ENCODE measurements at places on chromosomes 4 and X.

- DNase-seq, result no peak
Observed at GRCh38 chr4:3645711-3646679, 113.8 kb upstream of the LRPAP1 start.

DNA sequence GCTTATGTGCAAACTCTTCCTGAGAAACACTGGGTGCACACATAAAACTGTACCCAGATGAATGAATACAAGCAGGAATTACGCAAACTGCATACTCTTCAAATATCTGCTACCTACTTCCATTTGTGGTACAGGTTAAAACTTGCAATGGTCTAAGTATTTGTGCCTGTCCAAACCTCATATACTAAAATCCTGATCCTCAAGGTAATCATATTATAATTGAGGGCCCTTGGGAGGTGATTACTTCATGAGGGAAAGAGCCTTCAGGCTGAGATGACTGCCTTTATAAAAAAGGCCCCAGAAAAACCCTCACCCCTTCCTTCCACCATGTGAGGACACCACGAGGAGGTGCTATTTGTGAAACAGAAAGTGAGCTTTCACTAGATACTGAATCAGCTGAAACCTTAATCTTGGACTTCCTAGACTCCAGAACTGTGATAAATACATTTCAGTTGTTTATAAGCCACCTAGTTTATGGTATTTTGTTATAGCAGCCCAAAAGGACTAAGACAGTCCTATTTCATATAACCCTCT, 1977.2 kb downstream of the PCDH7 start:
- no peak for DNase-seq

DNA sequence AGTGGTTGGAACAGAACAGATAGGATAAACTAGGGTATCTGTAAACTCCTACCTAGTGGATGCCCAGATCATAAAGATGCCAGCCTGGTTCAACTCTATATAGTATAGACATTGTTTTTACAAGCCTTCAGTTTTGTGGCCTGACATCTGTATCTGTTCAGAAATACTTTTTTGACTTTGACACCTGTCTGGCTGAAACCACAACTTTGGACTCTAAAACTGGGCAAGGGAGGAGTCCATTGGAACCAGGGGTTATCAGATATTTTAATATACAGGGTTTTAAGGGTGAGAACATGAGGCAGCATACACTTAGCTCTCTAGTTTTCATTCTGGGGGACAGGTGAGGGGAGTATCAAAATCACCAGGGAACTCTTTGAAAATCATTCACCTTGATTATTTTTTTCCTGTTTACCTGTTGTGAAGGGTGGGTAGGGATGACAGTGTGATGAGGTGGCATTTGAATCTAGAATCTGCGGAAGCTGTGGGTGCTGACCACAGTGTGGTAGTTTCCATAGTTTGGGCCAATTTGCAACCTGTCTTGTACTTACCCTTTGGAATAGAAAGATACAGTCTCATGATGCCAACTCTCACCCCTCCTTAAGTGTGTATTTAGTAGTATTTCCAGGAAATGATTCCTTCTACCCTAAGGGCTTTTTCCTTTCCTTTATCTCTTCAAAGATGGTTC, 20.6 kb downstream of the GAB1 start:
- DNase-seq, result peak; percentile 27

- DNase-seq, result no peak
Observed at GRCh38 chr4:136551753-136552152, 980.5 kb downstream of the PCDH18 start.

GRCh38 chr4:3363411-3364141, 70.8 kb downstream of the RGS12 start:
- no peak for DNase-seq

Data from CD4-positive, alpha-beta T cell treated with Interferon alpha-2 for 1 hour (primary cell).